ENCODE measurements at places on chromosomes 4 and X.

- no peak for DNase-seq
Measured at GRCh38 chr4:152044331-152045036, 283.7 kb upstream of the GATB start.

DNA sequence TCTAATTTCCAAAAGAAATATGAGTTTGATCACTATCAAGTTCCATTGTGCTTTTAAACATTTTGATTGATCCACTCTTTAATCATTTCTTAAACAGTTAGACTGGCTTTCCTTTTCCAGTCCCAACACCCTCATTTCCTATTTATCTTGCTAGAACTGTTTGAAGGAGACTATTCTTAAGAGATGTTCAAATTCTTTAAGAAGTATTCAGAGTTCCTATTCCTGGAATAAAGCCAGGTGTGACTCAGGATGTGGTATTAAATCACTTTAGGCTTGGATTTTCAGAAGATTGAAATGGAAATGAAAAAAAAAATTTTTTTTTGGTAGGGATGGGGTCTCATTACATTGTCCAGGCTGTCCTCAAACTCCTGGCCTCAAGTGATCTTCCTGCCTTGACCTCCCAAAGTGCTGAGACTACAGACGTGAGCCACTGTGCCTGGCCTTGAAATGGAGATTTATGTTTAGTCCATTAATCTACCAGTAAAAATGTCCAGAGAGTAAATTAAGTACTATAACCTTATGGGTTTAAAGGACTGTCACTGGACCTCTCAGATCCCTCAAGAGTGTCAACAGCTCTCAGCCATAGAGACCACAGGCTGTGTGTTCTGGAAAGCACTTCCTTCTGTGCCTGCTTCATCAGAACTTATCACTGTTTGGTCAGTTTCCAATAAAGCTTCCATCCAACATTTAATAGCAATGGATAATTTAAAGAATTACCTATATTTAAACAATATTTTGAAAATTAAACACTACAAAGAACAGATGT lies 90.7 kb downstream of the CDS1 start:
- no peak for DNase-seq

GRCh38 chrX:81261576-81261975 lies 59.7 kb downstream of the SH3BGRL start:
- no peak for DNase-seq

DNA sequence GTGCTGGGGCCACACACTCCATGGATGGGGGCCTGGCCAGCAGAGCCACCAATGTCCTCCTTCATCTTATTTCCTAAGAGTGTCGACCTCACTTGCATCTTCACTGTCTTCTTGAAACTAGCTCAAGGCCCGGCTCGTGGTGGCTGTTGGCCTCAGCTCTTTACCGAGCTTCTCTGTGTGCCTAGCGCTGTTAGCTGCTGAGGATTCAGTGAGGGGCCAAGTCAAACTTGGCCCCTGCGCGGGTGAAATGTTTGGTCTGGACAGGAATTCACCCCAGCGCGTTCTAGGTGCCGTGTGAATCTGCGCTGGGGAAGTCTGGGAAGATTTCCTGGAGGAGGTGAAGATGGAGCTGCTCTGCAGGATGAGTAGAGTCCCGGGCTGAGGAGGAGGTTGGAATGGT lies 8.5 kb downstream of the SORCS2 start:
- DNase-seq, result no peak

All from DMS 273 treated with DMSO at 0.1 percent for 48 hours (cell line).